Caco-2 (cell line): ENCODE measurements at places on chromosomes 2 and 18.

GRCh38 chr18:32468147-32468845 is 2.4 kb downstream of the GAREM1 start:
- no peaks in the 10 kb centered on the region for H3K4me1 ChIP-seq
- no peak overlapping the region for H3K4me3 ChIP-seq
- DNase-seq = no peak
- no peak overlapping the region for H3K27ac ChIP-seq
- no peaks in the 10 kb centered on the region for H3K36me3 ChIP-seq

GRCh38 chr2:56474412-56475158 is 290.8 kb downstream of the CCDC85A start:
- no peaks in the 10 kb centered on the region for H3K36me3 ChIP-seq
- no peaks in the 10 kb centered on the region for H3K4me1 ChIP-seq
- no peak overlapping the region for H3K27ac ChIP-seq
- no peak for DNase-seq

GRCh38 chr2:206176121-206176520 is 16.4 kb downstream of the EEF1B2 start:
- no peak overlapping the region for H3K4me3 ChIP-seq
- H3K36me3 ChIP-seq = no peaks in the 10 kb centered on the region
- DNase-seq = no peak
- no peaks in the 10 kb centered on the region for H3K27me3 ChIP-seq

DNA sequence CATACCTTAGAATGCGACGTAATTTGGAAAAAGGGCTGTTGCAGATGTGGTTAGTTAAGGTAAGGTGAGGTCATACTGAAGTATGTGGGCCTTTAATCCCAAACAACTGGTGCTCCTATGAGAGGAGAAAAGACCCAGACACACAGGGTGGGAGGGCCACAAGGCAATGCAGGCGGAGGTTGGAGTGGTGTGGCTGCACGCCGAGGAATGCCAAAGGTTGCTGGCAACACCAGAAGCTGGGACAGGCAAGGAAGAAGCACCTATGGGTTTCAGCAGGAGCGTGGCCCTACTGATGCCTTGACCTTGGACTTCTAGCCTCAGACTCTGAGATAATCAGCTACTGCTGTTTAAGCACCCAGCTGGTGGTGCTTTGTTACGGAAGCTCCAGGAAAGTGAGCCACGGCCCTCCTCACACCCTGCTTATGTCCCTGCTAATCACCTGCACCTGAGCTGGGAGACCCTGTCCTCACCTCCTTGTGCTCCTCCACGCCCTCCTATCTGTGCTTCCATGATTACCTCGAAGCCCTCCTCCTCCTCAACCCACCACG is 48.3 kb upstream of the LAMA1 start:
- peak overlapping the region; percentile 22 for H3K27ac ChIP-seq
- peaks cover 75% of the 10 kb centered on the region for H3K4me1 ChIP-seq
- H3K4me3 ChIP-seq = no peak overlapping the region
- no peaks in the 10 kb centered on the region for H3K27me3 ChIP-seq
- no peak for DNase-seq
